ENCODE measurements at places on chromosomes 4 and X. TPM values are rescaled to one million over a fixed set of nuclear protein-coding genes. Genes with fewer than 3 reads are reported as not detected.

The WAS gene
- polyA plus RNA-seq = 93.8 TPM

DNA sequence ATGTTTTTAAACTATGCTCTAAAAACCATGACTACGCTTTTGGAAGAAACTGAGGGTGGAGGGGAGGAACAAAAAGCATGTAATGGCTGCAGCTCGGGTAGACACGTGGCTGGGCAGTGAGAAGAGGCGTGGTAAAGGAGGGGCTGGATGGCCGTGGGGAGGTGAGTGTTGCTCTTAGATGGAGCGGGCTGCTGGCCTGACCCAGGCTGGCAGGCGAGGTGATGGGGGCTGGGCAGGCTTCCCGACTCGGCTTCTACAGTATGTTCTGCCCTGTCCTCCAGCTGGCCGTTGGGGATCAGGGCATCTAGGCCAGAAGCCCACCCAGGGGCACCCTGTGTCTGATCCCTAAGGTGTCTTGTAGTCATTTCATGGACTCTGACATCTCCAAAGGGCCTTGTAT is 60.7 kb downstream of the EFHC2 start:
- no peak for DNase-seq

GRCh38 chr4:7384929-7385890 is 49.5 kb downstream of the PSAPL1 start:
- DNase-seq = no peak

The CENPVL1 gene
- polyA plus RNA-seq = not detected

GRCh38 chr4:165560941-165561340 is 182.1 kb downstream of the CPE start:
- DNase-seq = no peak

- peak; percentile 26 for DNase-seq
Measured at GRCh38 chrX:41596596-41596995, 92.2 kb upstream of the GPR34 start.

The EVC2 gene
- not detected for polyA plus RNA-seq

DNA sequence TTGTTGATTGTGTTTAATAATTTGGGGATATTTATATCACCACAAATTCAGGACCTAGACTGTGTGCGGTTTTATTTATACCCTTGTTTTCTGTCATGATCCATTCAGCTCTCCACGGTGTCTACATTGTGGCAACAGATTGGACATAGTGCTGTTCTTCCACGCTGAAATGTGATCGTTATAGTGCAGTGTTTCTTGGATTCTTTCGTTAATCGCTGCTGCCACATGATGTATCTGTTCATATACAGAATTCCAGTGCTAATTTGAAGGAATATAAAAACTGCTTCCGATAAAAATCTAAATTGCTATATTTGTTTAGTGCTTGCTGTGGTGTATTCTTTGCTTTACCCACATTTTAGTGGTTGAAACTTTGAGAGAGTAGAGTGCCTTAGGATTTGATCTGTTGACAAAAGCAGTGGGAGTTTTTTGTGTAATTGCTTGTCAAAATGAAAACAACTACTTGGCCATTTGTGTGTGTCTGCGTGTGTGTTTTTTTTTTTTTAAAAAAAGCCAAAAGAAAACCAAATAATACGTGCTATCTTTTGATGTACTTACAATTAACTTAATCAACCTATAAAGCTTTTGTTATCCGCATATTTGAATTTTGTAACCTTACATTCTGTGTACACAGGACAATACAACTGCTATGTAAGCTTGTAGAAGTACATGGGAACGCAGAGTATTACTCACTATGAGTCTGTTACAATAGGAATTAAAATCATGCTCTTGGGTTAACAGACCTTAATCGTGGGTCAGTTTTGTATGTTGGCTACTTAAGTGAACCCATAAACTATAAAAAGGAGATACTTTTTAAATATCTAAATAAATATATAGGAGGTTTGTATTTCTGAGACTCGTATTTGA is 353.3 kb downstream of the ARHGAP24 start:
- DNase-seq = no peak

DNA sequence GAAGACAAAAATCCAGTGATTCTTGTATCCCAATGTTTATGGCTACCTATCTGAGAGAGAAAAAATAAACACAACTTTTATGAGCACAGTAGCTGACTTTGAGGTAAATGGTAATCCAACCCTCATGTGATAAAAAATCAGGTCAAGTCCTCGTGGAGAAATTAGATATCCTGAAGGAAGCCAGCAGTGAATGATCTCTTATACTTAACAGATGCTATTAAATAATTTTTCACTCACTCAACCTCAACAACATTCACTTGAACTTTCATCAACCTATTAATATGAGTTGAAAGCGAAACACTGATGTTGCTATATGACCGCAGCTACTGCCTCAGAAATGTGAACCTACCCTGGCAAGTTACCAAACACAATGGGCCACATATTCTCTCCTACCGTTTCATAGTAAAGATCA is 105.4 kb downstream of the GPC3 start:
- no peak for DNase-seq

DNA sequence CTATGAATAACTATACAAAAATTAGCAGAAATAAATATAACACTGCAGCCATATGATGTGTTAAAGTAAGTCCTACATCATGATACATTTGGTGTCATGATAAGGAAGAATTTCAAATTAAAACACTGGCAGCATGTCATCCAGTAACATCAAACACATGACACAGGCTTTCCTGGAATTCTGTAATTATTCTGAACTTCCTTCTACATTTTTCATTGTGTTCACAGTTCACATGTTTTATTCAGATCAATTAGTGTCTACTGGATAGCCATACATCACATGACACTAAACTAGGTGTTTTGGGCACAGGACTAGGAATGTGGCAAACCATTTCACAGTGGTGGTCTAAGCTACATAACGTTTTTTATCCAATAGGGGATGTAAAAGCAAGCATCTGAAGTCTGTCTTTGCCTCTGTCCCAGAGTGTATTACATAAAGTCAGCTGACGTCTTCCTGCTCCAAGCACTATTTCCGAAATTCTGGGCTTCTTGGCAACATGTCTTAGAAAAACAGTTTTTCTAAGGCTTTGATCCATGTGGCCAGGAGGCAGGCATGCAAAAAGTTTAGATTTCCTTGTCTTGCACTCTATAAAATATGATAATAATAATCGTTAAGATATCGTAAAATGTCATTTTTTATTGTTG is 707.9 kb downstream of the CENPC start:
- DNase-seq = no peak

The CXCL13 gene
- polyA plus RNA-seq = not detected

GRCh38 chr4:3372264-3372932 is 69.4 kb upstream of the HGFAC start:
- DNase-seq = no peak

- no peak for DNase-seq
Measured at GRCh38 chr4:141814499-141814898, 178.1 kb downstream of the IL15 start.

The FRMPD3 gene
- 2.2 TPM for polyA plus RNA-seq

DNA sequence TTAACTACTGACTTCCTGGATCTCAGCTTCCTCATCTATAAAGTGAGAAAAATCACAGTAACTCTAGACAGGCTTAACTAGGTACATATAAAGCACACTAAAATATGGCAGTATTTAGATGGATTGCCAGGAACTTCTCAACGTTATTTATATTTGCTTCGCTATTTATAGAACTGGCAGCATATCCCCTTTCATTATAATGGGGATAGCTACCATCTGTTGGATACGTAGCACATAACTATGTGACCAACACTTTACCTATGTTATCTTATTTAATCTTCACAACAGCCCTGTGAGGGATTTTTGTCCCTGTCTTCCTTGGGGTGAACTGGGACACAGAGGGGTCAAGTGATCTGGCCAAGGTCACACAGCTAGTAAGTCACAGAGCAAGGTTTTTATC is 64.6 kb downstream of the ENPEP start:
- DNase-seq = no peak

DNA sequence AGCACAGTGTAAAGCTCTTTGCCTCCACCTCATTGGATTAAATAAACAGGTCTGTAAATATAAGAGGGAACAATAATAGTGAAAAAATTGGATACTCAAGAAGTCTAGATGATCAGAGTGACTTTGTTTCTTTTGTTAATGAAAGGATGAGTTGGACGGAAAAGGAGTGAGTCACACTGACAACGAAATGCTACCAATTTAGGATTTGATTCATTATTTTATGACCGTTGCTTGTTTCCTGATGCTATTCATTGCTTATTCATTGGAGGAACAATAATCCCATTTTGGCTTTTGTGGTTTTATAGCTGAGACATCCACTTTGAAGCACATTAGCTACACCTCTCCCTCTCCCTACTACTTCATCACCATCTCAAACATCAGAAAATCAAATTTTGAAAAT is 74.4 kb upstream of the DYNLT3 start:
- DNase-seq = no peak

The FAM184B gene
- not detected for polyA plus RNA-seq

- DNase-seq = no peak
Measured at GRCh38 chr4:182339221-182339641, 96.0 kb downstream of the TENM3 start.

The NEXMIF gene
- 0.04 TPM for polyA plus RNA-seq

The ZNF330 gene
- 16.5 TPM for polyA plus RNA-seq

GRCh38 chr4:15398732-15399131 is 29.1 kb upstream of the C1QTNF7 start:
- DNase-seq = no peak

The IL13RA2 gene
- polyA plus RNA-seq = not detected

The TMPRSS11A gene
- not detected for polyA plus RNA-seq

The TEX13C gene
- not detected for polyA plus RNA-seq

The ADAM29 gene
- polyA plus RNA-seq = not detected

The SPANXA2 gene
- not detected for polyA plus RNA-seq

The ASMTL gene
- 15.3 TPM for polyA plus RNA-seq

DNA sequence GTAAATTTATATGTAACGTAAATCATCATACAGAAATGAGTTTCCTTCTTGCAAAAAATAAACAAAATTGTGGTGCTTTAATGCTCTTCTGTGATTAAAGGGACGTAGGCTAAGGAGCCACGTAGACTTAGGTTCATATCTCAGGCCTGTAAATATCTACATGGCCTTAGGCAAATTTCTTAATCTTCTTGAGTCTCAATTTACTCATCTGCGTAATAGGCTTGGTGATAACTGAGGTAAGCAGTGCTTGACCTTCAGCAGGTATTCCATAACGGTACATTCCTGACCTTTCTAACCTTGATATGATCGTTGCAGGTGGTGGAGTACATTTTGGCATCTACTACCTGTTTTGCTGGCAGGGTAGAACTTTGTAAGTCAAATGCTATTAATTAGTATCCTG is 65.2 kb upstream of the TLR3 start:
- DNase-seq = no peak

GRCh38 chrX:125236955-125237354 is 82.7 kb upstream of the TEX13C start:
- no peak for DNase-seq

- peak; percentile 40 for DNase-seq
Measured at GRCh38 chrX:103464072-103464773, 55.1 kb downstream of the RAB40A start.

The EDA2R gene
- polyA plus RNA-seq = 0.16 TPM

DNA sequence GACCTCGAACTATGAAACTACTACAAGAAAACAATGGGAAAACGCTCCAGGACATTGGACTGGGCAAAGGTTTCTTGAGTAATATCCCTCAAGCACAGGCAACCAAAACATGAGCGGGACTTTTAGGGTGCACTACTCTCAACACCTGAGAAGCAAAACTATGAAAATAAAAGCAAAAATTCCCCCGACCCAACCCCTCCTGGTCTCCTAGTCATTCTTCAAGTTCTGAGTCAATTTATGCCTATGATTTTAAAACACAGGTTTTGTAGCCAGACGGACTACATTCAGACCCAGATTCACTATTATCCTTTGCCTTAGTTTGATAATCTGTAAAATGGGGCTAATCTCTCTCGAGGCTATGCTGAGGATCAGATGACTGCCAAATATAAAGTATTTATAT is 97.0 kb downstream of the SOWAHB start:
- no peak for DNase-seq

The DSPP gene
- polyA plus RNA-seq = not detected

The EREG gene
- 0.33 TPM for polyA plus RNA-seq

DNA sequence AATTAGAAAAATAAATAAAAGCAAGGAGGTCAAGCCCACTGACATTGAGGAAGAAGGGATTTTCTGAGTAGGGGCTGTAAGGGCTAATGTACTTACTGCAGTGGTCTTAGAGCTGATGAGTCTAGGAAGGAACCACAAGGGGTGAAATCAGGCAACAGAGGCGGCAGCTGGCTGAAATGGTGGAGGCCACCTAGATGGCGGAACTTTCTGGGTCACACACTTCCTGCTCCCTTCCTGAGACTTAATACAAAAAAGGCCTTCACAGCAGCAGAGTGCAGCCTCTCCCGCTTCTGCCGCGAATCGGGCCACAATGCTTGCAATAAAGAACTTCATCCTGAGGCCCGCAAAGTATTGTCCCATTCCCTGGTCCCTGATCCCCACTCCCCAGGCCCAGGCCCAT is 15.4 kb downstream of the SNX12 start:
- no peak for DNase-seq

The CPXCR1 gene
- polyA plus RNA-seq = not detected

All from B cell (primary cell).